ENCODE measurements at places on chromosomes 16 and 17. TPM values are rescaled to one million over a fixed set of nuclear protein-coding genes. Genes with fewer than 3 reads are reported as not detected.

DNA sequence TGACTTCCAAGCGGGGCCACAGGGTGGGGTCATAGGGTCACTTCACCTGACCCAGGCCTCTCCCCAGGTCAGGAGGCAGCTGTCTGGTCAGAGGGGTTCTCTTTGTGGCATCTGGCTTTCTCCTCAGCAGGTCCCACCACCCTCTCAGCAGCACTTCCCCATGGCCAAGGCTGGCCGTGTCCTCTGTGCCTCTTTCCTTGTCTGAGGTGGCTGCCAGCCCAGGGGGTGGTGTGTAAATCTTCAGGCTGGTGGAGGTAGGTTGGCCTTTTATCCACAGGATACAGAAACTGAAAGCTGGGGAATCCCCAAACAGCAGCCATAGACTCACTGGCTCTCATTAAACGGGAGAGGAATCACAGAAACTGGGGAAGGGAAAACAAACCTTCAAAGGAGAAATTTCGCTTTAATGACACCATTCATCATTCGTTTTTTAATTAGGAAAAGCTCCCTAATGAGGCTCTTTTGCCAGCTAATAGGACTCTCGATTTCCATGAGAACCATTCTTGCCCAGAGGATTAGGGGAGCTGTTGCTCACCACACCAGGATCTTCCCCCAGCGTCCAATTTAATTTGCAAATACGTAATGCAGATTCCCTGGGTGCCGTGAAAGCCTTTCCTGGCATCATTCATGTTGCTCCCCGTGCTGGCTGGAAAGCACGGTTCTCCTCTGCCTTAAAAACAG is 18.0 kb downstream of the C17orf75 start:
- no peak for DNase-seq

GRCh38 chr16:77043076-77043475 is 147.9 kb upstream of the MON1B start:
- DNase-seq, result no peak

The TNFRSF13B gene
- total RNA-seq, result not detected

The CA5A gene
- not detected for total RNA-seq

DNA sequence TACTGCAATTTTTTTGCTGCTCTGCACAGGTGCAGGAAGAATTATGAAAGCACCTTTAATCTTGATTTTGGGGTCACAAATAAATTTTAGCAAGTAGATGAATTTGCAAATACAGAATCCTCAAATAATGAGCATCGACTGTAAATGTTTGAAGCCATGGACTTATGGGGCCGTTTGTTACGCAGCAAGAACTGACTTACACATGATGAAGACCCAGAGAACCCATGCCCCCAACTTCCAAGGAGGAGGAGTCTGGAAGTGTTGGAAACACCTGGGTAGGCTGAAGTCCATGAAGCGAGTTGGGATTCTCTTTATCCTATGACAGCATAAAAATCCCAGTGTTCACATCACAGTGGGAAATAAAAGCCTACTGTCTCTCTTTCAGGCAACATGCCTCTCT is 176.6 kb downstream of the RBFOX3 start:
- no peak for DNase-seq

GRCh38 chr17:48850792-48851323 is 20.0 kb downstream of the CALCOCO2 start:
- DNase-seq, result no peak
